ENCODE measurements at places on chromosomes 2 and 18.

DNA sequence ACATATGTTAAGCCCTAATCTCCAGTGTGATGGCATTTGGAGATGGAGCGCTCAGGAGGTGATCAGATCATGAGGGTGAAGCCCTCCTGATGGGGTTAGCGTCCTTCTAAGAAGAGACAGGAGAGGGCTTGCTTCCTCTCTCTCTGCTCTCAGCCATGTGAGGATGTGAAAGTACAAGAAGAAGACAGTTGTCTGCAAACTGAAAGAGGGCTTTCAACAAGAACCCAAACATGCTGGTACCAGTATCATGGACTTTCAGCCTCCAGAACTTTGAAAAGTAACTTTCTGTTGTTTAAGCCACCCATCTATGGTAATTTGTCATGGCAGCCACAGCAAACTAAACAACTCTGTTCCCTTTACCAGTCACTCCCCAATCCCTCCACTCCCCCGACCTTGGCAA, 47.4 kb downstream of the CACNB4 start:
- no peak for DNase-seq

GRCh38 chr2:105473011-105473410, 74.2 kb upstream of the FHL2 start:
- DNase-seq, result no peak

DNA sequence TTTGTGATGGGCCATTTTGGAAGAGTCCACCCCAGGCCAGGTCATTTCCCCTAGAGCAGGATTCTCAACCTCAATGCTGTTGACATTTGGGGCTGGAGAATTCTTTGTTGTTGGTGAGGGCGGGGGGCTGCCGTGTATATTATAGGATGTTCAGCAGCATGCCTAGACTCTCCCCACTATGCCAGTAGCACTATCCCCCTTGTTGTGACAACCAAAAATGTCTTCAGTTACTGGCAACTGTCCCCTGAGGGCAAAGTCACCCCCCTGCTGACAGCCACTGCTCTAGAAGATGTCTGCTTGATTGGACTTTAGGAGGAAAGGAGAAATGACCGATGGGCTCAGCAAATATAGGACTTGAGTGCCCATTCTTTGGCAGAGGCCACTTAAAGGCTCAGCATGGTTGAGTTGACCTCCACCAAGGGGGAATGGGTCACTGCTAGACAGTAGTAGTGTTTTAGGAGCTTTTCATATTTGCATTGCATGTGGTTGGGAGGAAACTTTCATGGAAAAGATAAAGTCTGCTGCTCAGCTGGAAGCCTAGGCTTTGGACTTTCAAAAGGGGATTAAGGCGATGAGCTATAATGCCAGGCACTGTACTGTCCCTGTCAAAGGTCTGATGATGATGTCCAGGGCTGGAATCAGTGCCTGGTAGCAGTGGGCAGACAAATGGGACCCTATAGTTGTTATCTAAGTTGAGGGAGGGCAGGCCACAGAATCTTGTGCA, 61.1 kb upstream of the MCFD2 start:
- no peak for DNase-seq

DNA sequence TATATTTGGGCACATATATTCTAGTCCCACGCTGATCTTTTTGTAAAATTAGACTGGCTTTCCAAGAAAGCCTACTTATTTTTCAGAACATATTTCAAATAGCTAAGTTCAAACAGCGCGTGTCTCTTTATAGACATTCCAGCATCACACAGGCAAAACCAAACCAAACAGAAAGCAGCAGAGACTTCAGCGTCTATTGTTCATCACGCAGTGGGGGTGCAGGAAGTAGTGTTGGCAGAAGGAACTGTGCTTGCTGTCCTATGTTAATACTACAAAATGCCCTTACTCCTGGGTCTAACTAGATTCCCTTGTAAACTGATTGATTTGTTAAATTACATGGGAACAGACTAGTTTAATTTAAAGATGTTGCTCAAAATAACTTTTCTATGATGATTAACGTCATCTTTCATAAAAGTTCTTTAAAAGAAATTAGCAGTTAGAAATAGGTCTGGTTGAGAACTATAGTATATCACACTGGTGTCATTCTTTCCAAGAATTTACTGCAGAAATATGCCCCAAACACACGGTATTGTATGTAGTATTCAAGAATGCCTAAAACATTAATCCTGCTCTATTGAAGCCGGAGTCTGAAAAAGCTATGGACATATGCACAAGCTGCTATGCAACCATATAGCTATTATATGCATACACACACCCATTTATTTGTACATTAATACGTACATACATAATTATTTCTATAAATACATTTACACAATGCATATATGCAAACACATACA, 436.3 kb downstream of the CBLN2 start:
- no peak for DNase-seq

DNA sequence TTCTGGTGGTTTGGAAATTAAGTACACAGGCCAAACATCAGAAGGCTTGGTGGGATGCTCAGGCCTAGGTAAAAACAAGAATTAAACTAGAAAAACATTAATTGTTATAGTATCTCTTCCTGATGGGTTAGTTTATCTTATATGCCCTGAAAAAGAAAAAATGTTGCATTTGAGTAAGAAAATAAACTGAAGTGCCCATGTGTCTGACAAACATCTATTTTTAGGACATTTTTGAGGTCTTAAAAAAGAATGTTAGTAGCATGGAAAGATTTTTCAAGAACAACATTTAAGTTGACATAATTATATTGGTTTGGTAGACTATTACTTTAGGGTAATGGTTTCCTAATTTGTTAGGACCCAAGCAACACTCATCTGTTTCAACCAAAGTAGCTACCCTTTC, 140.1 kb upstream of the RND3 start:
- no peak for DNase-seq

DNA sequence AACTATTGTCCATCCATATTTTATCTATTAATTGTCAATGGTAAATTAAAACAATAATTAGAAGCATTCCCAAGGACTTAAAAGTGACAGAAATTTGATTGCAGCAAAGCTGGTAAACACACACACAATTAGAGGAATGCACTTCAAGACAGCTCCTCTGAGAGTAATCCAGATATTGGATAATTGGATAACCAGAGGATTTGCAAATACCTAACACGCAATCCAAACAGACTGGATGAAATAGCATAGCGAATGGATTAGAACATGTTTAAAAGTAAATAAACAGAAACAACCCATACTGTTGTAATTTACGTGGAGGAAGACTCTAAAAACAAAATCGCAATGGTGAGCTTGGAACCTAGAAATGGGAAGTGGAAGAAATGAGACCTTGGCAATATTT, 239.8 kb downstream of the METTL4 start:
- DNase-seq, result no peak

- no peak for DNase-seq
Measured at GRCh38 chr2:171587132-171587531, 64.9 kb downstream of the CYBRD1 start.

DNA sequence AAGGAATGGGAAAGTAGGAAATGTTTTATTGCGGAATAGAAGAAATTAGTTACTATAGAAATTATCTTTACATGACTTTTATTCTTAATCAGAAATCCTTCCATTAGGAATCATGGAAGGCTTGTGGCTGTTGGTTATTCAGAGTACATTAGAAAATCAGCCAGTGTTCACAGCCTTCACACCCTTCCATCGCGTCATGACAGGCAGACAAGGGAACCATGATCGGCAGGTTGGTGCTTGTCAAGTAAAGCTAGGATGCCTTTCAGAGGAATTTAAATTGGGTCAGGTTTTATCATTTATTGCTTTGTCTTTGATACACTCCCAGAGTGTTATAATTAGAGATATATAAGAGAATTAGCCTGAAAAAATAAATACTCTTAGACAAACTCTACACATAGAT, 400.6 kb downstream of the THSD7B start:
- DNase-seq, result no peak

DNA sequence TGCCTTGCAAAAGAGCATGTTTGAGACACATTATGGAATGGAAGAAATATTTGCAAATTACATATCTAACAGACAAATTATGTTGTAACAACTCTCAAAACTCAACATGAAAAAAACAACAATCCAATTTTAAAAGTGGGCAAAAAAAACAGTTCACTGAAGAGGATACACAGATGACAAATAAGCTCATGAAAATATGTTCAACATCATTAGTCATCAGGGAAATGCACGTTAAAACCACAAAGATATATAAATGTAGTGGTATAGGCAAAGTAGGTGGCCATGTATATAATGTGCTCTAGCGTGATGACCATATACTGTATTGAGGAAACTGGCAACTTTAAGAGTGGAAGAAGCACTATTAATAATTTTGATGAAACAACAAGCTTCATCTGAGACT, 220.1 kb downstream of the IRS1 start:
- DNase-seq, result no peak

GRCh38 chr2:205001300-205001966, 456.2 kb downstream of the PARD3B start:
- no peak for DNase-seq

DNA sequence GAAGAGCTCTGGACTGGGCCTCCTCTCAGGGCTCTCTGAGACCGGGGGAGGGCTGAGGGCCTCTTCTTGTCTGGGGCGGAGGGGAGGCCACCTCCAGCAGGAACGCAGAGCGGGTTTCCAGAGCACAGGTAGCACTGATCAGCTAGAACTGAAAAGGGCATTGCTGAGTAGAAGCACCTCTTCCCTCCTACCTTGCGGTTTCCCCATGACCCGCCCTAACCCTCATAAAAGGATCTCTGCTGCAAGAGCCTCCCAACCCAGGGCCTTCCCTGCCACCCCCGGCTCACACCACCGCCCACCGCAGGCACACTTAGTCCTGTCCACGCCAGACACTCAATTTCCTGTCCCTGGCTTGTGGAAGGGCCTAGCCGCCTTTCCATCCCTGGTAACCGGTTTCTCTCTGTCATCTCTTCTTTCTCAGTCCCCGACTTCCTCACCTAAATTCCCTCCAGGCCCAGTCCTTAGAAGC, 966 bp downstream of the ADCY3 start:
- DNase-seq, result no peak

DNA sequence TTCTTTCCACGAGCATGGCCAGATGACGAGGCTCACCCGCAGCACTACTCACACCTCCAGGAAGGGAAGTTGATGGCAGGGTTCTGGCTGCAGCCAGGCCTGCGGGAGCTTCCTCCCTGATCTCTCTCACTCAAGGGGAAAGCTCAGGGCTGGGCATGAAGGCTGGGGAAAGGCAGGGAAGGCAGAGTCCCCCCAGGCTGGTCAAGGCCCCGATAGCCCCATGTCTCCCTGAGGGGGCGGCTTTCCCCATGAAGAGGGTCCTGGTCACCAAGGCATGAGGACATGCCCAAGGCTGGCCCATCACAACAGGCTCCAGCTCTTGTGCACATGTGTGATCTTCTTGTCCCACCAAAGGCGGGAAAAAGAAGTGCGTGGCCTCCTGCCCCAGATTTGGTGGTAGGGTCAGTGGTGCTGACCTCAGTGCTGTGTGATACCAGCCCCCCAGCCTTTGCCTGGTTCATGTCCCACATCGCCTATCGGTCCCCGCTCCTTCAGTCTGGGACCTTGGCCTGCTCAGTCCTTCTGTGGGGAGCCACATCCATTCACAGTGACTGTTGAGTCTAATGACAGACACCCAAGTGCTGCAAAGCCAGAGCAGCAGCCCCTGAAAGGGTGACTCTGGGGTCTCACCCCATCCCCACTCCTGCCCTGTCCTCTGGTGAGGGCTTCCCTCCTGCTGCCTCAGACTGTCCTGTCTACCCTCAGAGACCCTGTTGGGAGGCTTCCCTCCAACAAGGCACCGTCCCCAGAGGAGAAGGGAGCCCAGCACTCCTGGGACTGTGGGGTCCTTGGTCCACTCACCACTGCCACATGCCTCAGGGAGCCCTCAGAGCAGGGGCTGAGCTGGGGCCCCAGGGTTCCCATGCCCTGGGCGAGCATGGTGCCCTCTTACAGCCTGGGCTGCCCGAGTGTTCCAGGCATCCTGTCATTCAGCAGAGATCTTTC, 49.8 kb upstream of the ALPP start:
- DNase-seq, result no peak

- no peak for DNase-seq
Measured at GRCh38 chr18:73244401-73244800, 376.6 kb upstream of the NETO1 start.

DNA sequence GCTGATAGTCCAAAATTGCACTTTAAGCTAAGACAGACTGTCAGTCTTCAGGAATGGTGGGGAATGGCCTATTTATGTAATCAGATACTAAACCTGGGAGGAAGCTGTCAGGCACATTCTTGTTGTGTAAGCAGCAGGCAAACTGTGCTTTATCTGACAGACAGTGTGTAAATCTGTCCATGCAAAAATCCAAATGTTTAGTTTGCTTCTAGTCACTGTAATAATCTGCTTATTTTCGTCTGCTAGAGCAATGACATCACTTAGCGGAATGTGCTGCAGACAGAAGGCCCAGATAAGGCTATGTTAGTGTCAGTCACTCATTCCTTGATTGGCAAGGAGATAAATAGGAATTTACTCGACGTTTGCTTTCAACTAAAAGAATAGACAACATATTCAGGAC, 263.5 kb downstream of the ZNF407 start:
- no peak for DNase-seq

GRCh38 chr18:23512641-23513040, 9.3 kb downstream of the RMC1 start:
- no peak for DNase-seq

DNA sequence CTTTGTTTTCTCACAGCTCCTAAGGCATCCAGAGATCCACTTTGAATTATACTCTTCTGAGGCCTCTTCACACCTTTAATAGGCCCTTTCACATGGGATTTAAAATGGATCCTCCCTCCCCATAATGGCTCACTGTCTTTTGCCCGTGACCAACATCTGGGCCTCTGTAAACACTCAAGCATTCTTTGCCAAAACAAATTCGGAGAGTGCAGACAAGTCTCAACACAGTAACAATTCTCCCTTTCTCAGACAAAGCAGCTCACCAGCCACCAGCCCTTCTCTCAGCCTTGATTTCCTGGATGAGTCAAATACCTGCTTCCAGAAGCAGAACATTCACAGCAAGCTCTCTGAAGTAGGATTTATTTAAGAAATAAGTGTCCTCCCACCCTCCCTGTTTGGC, 14.0 kb upstream of the IMP4 start:
- no peak for DNase-seq

GRCh38 chr2:33570681-33571080, 28.4 kb downstream of the FAM98A start:
- DNase-seq, result no peak

- DNase-seq, result no peak
Measured at GRCh38 chr2:188235364-188235763, 56.3 kb upstream of the GULP1 start.

DNA sequence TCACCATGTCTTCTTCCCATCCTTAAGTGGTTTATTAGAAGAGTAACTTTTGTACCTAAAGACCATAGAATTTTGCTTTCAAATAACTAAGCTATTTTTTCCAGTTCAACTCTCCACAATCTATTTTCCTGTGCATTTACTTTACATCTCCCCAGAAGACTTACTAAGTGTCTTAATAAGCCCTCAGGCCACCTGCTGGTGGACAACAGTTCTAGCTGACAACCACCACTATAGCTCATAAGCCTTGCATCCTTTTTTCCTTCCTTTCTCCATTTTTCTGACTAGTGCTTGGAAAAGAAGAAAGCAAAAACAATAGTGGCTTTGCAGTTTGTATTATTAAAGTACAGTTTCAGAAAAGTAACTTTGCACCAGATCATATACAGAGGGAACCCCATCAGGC, 149.5 kb upstream of the TMEM200C start:
- no peak for DNase-seq

GRCh38 chr18:31487246-31488015, 10.5 kb upstream of the DSG2 start:
- no peak for DNase-seq

All from left forelimb (tissue), 1 donor.